ENCODE measurements at places on chromosomes 1 and 21.

DNA sequence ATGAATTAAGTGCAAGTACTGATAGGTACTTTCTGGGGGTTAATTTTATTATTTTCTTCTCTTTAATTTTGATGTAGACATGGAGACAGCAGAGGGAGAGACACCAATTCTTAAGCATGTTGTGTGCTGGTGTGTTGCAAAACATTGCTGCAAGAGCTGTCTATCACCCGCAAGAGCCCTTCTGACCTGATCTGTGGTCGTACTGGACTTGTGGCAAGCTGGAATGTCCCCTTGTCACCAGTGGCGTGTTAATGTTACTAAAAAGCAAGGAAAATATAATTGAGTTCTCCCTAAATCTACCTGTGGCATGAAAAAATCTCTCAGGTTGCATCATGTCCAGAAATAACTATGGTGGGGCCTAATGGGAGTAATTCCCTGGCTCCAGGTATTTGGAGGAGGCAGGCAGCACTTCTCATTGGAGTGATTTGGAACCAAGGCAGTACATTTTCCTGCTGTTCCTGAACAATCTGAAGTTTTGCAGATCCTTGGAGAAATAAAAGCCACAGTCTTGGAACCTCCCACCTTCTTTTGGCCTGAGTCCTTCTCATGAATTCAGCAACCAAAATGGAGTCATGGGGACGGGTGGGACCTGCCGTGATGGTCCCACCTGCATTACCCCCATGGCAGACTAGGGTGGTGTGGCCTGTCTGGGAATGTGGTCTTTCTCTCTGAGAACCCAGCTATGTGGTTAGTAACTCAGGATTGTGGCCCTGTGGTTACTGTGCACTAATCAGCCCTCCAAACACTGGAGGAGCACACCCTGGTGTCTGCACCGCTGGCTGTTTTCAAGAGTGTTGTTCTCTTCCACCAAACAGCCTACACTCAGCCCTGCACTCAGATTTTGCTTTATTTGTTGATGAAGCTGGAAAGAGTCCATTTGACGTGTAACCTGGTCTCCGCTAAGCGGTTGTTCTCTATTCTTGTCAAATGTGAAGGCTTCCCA is 57.4 kb downstream of the GALNT2 start:
- no peak for DNase-seq

GRCh38 chr1:86699186-86699585 is 5.2 kb upstream of the SH3GLB1 start:
- no peak for DNase-seq

- no peak for DNase-seq
These were observed 35.3 kb downstream of the DDR2 start for GRCh38 chr1:162667381-162668080.

DNA sequence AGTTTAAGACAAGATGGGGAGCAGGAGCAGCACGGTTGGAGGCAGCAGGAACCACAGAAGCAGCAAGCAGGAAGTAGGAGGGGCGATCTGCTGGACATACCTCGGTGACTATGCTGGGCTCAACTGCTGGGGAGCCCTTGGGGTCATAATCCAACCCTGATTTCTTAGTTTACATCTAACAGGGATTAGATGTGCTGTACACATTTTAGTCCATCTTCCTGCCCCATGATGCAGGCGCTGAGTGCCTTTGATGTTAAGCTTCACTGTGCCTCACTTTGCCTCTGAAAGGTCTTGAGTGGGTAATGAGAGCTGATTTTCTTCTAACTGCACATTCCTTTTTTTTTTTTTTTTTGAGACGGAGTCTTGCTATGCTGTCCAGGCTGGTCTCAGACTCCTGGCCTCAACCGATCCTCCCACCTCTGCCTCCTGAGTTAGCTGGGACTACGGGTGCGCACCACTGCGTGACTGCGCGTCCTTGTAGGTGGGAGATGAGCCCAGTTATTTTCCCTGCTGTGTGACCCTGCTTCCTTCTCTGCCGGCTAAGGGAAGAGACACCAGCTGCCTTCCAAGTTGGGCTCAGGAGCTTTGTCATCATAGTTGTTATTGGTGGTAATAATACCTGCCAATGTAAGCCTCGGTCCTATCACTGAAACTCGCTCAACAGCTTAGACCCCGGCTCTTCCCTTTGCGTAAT is 1.1 kb upstream of the RCAN3 start:
- DNase-seq: peak; percentile 50

GRCh38 chr1:28421744-28422143 is 52.2 kb downstream of the PHACTR4 start:
- DNase-seq: no peak

- no peak for DNase-seq
These were observed 10.8 kb downstream of the MAGI3 start for GRCh38 chr1:113401067-113401466.

DNA sequence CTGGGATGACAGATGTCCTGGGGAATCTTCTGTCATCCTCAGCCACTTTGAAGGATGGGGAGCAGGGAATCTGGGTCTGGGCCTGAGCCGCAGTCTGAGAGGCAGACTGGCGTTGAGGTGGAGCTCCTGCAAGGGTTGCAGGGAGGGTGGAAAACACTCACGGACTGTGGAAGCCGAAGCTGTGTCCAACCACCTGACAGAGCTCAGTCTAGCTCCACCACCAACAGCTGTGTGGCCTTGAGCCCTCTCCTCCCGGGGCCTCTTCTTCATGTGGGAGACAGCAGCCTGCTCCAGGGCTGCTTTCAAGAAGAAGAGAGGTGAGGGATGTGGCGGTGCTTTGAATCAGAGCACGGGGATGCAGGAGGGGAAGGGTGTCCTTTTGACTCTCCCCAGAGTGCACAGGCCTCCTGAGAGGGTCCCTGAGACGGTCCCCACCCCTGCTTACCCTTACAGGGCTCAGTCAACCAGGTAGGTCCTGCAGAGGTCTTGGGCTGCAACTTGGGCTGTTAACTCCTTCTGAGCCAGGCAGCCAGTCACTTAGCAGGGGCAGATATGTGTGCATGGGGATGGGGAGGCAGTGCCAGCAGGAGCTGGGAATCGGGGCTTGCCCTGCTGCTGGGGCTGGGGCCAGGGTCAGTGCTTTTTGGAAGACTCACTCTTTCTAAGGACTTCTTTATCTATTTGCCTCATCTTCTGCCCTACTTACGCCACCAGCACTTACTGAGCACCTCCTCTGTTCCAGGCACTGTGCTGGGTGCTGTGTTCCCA is 216.3 kb downstream of the PTPRU start:
- DNase-seq: no peak

DNA sequence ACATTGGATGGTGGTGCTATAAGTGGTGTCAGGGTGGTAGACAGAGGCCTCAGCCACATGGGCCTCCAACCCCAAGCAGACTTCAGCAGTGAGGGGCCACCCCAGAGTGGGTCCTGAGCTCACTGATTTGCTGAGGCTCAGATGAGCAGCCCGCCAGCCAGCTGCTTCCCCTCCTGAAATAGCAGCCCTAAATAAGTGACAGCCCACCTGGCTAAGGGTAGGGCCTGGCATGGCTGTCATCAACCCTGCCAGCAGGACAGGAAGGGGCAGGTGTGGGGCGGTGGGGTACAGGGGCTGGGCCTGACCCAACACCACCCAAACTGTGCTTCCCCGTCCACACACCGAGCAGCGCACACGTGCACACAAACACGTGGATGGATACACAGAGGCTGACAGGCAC is 79.3 kb downstream of the GRIK3 start:
- no peak for DNase-seq

Measured in CD4-positive, alpha-beta T cell treated with Interleukin-1 beta for 1 hour (primary cell).